T-cell (primary cell): ENCODE measurements at places on chromosomes 2 and 18.

DNA sequence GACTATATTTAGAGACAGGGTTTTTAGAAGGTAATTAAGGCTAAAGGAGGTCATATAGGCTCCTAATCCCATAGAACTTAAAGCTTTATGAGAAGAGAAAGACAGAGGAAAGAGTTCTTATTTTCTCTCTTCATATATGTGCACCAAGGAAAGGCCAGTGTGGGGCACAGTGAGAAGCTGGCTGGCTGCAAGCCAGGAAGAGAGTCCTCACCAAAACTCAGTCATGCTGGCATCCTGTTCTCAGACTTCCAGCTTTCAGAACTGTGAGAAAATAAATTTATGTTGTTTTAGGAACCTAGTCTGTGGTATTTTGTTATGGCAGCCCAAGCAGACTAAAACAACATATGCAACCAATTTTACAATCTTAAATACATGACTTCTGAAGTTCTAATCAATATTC, 31.5 kb upstream of the ATIC start:
- DNase-seq, result no peak

DNA sequence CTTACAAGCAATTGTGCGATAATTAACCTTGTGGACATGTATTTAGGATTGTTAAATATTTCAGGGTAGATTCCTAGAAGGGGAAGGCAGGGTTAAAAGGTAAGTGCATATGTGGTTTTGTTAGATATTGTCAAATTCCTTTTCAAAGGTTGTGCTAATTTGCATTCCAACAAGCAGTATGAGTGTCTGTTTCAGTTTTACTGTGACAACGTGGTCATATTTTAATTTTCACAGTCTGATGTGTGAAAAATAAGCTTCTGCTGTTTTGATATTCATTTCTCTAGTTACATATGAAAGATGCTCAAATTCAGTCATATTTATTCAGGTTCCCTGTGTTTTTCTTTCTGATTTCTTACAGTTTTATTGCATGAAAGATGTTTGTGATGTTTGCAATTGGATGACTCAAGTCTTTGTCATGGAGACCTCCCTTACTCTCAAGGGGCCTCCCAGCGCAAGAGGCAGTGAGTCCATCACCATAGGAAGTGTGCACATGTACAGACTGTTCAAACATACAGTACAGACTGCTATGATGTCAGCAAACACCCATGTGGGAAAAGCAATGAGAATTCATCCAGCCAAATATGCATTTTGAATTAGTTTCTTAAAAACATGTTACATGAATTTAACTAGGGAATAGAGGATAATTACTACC, 310.8 kb downstream of the GALR1 start:
- DNase-seq, result no peak

GRCh38 chr2:152594022-152594766, 123.1 kb downstream of the PRPF40A start:
- no peak for DNase-seq

- DNase-seq, result no peak
Observed at GRCh38 chr2:163646687-163647086, 89.1 kb downstream of the FIGN start.

DNA sequence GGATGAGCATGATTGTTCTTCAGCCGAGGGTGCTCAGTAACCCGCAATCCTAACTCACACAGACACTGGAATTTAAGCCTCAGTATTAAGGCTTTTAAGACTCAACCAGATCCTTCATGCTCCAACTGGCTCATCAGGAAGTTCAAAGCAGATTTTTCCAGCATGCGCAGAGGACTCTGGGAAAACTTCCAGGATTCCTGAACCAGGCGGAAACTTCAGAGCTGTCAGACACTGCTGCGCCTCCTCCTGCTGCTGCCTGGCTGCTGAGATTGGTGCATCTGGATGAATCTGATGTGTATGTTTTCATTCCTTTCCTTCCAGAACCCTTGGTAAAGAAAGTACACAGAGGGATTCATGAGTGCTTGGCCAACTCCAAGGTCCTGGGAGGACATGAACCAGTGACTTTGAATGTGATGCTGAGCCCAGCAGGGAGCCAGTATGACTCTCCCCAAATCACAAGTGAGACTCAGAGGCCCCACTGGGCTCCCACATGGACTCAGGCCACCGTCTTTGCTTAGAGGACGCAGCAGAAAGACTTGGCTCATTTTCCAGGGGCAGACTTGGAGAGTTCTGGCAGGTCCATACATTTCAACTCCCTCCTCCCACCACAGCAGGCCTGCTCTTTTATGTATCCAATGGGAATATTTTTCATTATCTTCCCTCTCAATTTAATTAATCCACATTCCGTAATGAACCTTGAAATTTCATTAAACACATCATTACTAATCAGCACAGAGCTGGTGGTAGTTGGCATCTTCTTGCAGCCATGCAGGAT, 143.5 kb upstream of the HDAC4 start:
- DNase-seq, result no peak

GRCh38 chr2:219178377-219179175, 501 bp downstream of the RETREG2 start:
- no peak for DNase-seq

- DNase-seq, result no peak
Observed at GRCh38 chr18:50507120-50507590, 52.7 kb upstream of the MAPK4 start.

DNA sequence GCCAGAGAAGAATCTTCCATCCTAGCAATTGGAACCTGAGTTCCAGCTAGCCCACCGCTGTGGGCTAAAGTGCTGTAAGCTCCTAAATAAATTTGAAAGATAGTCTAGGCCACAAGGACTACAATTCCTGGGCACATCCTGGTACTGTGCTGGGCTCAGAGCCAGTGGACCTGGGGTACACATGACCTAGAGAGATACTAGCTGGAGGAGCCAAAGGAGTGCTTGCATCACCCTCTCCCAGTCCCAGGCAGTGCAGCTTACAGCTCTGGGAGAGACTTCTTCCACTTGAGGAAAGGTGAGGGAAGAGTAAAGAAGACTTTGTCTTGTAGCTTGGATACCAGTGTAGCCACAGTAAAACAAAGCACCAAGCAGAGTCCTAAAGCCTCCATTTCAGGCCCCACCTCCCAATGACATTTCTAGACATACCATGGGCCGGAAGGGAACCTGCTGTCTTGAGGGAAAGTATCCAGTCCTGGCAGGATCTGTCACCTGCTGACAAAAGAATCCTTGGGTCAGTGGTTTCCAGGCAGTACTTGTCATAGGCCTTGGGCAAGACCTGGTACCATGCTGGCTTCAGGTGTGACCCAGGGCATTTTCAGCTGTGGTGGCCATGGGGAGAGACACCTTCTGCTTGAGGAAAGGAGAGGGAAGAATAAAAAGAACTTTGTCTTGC, 89.5 kb downstream of the TMEM185B start:
- DNase-seq, result no peak

DNA sequence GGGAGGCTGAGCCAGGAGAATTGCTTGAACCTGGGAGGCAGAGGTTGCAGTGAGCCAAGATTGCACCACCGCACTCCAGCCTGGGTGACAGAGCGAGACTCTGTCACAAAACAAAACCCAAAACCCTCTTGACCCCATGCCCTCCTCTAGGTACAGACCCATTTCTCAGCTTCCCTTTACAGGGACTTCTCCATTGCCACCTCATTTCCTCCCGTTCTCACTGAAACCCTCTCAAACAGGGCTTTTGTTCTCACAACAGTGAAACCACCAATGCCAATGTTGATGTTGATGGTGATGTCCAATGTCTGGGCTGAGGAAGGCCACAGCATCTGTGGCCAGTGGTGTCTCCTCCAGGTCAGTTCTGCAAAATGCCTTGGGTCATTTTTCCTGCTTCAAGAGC, 69.0 kb upstream of the ZCCHC2 start:
- DNase-seq, result no peak

DNA sequence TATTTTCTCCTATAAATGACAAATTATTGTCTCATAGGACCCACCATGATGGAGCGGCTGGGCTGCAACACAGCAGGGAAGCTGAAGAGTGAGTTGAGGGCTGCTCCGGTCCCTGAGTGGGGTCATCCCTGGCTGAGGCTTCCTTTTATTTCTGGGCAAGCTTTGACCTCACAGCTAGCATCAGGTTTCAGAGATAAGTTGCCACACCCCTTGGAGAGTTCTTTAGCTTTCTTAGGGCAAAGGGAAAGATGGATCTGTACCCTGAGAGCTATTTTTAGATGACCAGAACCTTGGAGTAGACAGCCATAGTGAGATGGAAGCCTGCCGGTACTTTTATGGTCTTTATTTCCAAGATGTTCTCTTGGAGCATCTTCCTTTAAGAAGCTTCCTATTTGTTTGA, 11.5 kb downstream of the MYL1 start:
- no peak for DNase-seq

- DNase-seq, result no peak
Observed at GRCh38 chr2:207286106-207286505, 120.4 kb upstream of the KLF7 start.

DNA sequence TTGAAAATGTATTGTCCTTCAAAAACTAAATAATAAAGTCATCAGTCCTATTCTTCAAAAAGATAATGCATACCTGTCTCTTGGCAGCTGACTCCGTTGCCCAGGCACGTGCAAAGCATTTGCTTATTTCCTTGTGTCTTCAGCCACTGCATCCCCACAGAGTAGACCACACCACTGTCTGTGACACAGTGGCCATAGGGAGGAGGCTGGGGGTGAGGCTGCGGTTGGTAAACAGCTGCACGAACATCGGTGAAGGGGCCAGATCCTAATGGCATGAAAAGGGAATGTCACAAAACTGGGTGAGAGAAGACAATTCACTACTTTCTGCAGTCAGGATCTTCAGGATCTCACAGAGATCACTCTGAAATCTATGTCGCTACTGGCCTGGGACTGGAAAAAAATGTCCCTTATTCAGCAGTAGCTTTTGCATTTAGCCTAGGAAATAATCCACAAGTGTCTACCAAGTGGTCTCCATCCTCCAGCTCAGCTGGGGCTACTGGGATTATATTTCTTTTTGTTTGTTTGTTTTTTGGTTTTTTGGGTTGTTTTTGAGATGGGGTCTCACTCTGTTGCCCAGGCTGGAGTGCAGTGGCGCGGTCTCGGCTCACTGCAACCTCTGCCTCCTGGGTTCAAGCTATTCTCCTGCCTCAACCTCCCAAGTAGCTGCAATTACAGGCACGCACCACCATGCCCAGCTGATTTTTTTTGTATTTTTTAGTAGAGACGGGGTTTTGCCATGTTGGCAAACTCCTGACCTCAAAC, 10.7 kb downstream of the FN1 start:
- no peak for DNase-seq
